ENCODE measurements at places on chromosomes 1 and 21.

DNA sequence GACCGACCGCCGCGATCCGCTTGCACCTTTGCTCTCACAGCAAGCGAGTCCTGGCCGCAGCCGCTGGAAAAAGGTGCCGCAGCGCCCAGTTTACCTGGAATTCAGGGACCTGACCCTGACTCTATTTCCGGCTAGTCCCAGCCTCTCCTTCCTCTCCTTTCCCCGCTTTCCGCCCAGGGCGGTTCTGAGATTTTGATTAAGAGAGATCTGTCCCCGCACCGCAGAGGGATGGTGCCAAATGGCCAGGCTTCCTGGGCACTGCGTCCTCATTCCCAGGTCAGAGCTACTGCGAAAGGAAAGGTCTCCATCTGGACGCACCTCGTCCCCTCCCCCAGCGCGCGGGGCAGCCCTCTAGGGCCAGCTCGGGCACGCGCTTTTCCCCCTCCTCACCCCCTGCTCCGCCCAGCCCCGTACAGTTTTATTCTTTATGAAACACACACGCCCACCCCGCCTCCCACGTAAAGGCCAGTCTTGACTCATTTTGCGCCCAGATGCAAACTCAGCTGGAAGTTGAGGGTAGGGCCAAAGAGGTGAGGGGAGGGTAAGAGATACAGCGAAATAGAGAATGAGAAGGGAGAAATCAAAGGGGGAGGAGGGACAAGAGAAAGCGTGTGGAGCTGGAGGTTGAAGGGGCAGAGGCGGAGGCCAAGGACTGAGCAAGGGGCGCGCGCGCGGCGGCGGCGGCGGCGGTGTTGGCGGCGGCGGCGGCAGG lies 411.8 kb upstream of the ESRRG start:
- no peak for DNase-seq

- no peak for DNase-seq
These were observed 109.9 kb upstream of the SLC25A33 start for GRCh38 chr1:9429342-9429711.

DNA sequence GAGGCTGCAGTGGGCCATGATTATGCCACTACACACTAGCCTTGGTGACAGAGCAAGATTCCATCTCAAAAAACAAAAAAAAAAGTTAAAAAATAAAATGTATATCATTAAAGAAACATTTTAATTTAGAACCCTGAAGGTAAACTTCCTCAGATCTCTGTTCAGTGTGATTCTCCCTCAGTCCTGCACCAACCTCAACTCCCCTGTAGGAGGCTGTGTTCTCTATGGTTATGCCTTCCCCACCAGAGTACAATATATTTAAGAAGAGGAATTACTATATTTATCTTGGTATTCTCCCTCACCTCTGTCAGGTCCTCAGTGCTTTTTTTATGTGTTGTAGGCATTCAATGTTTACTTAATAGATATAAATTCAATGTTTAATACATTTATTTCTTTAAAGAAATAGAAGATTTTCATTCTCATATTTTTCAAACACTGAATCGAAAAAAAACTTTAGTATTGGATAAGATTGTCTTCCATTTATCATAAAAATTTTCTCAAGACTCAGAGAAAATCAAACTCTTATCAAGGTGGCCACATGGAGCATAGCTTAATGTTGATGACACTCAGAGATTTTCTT lies 4.8 kb upstream of the LRRC8B start:
- DNase-seq, result peak; percentile 59

DNA sequence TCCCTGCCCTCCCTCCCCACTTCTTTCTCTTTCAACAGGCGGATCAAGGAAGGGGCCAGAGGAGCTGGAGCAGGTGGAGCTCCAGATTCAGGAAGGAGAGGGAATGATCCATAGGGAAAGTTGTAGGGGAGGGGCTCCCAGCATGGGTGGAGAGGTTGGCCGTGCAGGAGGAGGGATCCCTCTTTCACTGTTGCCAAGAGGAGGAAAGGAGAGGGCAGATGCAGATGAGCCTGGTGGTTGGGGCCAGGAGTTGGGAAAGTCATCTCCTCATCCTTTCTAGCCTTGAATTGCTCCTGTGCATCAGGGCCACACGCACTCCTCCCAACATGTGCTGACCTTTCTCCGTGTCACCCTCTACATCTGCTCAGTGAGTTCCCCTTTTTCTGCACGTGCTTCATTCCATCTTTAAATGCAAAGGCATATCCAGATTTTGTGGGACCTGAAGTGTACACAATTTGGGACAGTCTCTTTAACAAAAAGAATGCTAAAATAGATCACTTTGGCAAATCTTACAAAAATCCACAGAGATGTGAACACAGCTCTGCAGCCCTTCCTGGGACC lies 32.4 kb downstream of the ZBTB18 start:
- DNase-seq, result no peak

DNA sequence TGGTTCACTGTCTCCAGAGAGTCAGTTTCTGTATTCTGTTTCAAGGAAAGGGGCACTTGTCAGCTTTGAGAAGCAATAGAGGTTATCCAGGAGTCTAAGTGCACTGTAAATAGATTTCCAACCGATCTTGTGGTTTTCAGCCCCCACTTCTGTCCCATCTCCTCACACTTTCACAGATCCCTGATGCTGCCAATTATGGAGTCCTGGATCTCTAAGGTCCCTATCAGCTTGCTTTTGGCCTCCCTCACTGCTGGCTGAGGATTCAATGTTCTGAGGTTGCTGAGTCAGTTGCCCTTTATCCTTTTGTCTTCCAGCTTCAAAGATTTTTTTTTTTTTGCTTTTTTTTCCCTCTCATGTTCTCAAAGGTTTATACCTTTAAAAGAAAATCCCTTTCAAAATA lies 98.4 kb downstream of the DIRAS3 start:
- DNase-seq, result no peak

DNA sequence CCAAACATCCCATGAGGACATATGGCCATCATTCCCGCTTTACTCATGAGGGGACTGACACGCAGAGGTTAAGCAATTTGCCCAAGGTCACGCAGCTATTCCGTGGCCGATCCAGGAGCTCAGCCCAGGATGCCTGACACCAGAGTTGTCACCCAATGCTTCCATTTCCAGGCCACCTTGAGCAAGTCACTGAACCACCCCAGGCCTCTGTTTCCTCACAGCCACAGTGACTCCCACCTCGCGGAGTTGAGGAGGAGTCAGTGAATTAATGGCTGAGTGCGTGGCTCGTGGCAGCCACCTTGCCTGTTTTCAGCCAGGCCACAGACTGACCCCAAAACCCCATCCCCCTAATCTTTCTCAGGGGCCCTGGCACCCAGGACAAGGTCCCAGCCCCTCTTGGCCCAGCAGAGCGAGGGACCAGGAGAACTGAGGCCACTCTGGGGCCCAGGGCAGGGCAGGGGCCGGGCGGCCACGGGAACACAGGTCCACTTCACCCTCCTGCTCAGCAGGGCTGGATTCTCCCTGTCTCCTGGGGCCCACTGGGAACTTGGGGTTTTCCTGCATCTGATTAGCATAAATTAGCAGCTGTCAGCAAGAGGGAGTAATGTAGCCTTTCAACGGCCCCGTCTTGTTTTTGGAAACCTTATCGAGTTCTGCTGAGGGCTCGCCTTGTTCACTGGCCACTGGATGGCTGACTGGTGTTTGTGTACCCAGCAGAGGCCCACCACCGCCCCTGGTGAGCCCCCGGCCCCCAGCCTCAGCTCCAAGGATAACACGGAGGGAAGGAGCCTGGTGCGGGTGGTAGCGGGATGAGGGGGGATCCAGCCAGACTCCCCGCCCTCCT lies 19.7 kb upstream of the LAPTM5 start:
- DNase-seq, result no peak

DNA sequence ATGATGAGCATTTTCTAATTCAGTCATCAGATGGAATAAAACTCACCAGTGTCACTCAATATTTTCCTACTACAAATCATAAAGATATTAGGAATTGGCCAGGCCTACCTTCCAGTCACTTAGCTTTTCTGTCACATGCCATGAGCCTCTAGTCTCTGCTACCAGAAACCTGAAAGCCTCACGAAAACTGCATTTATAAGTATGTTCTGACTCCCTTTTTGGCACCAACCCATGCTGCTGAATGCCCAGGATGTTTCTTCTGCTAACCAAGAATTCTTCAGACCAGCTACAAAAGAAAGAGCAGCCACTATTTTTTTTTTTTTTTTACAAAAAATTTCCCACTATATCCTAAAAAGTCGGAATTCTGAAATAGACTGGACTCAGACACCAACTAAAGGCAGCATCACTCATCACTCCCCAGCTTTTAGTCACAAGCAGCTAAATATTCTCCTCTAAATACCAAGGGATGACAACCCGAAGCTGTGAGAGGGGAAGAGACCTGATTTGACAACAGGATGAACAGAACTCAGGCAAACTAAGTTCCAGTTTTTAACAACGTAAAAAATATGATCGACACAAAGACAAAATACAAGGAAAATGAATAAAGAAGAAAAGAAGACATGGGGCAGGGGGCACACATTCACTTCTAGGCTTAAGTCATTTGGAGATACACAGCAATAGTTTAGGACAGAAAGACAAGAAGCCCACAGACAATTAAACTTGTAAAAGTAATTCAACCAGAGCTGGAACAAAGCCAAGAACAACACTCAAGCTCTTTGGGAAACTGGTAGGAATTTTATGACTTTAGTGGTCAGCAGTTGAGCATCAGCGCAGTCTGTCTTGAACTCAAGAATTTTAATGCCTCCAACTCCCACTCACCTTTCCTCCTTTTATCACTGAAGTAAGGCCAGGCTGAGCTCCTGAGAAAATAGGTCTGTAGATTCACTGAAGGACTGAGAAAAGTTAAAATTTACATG lies 1.7 kb downstream of the DCAF8 start:
- no peak for DNase-seq

DNA sequence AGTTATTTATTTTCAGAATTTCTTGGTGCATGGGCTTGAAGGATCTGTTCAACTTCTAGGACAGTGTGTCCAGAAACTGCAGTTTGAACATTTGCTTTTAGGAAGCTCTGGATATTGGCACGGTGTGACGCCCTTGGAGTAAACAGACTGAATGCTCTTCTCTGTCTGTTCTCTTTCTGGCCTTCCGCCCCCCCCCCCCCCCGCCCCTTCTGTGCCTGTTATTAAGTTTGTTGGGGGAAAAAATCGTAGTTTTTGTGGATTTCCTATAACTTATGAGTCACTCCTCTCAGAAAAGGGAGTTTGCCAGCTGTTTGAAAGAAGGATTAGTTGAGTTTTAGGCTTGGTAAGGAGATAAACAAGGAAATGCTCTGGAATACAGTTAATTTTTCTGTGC lies 1.2 kb downstream of the KCTD3 start:
- DNase-seq, result no peak

GRCh38 chr1:54835970-54836369 lies 34.8 kb upstream of the TTC22 start:
- DNase-seq, result no peak

DNA sequence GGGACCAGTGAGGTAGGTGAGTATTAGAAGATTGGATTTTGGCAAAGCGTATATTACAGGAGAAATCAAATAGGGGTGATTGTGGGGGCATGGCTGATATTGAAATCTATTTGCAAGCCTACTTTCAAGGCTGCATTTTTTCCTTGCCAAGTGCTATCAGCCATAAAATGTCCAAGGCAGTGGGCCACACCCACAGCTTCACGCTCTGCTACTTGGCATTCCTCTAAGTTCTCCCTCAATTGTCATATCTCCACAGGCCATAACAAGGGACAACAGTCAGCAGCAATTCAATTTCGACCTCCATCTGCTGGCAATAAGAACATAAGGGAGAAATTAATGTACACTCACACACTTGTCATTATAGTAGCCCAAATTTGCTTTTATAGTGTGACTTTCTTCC lies 667.1 kb upstream of the PKN2 start:
- no peak for DNase-seq

DNA sequence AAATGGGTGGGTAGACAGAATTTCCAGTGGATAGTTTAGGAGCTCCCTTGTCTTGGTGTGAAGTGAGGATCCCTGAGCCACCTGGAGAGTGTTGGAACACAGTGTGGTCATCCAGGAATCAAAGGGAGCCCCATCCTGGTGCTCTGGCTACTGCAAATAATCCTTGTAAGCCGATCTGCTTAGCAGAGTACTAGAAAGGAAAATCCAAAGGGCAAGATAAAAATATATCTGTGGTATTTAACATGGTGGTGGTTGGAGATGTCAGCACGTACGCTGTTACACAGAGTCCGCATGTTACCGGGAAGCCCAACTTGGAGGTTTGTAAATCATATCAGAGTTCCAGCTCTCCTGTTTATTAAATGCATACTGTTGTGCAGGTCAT lies 39.0 kb downstream of the VANGL1 start:
- DNase-seq, result no peak

DNA sequence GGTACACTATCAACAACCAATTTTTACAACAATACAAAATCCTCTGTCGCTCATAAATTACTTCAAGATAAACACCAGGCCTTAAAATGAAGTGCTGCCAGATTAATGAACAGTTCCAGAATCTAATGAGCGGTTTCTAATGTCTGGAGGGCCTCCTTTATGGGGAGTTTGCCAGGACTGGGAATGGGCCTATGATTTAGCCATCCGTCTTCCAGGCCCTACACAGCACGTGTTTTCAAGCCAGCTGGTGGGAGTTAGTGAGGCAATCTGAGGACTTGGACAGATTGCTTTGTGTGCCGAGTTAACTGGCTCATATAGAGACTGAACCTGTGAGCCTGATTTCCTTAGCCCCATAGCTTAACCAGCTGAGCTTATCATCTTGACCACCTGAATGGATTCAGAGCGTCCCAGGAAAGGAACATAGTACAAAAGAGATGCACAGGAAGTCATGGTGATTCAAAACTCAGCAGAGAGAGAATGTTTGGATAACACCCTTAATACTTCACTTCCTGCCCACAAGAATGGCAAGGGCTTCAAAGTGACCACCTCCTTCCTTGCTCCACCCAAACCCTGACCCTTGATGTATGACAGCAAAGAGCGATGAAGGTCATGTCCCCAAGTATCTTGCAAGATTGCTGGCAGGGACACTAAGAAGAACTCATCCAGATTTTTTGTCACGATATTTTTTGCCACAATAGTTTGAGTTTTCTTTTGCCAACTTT lies 143.5 kb downstream of the SLC30A10 start:
- DNase-seq, result no peak

GRCh38 chr1:243798726-243799125 lies 51.3 kb downstream of the AKT3 start:
- DNase-seq, result no peak

DNA sequence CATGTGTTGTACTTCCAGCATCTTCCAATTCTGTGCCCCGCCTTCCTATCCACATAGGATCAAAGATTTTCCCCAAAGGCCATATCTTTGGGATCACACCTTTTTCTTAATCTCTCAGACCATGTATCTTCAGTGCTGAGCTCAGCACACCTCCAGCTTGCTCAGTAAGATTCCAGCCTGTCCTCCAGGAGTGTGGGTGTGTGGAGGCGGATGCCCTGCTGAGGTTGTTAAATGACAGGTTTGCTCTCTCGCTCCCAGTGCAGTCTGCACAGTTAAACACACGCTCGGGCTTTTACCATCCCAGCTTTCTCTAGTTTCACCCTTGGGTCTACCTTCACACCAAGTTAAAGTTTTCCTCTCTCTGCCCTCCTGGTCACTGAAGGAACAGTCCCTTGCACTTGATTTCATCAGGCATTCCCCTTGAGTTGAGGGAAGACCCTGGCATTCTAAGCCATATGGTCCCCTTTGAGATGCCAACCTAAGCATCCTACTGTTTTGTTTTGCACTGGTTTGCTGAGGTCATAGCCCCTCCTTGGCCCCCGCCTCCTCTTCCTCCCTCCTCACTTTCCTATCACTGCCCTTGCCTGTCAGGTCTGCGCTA lies 13.7 kb downstream of the MYOG start:
- DNase-seq, result no peak

Measured in CD4-positive, alpha-beta T cell treated with Interleukin-6 for 4 hours (primary cell).